NCI-H748 treated with DMSO at 0.1 percent for 48 hours (cell line): ENCODE measurements at places on chromosomes 4 and X.

- no peak for DNase-seq
Measured at GRCh38 chrX:1618689-1619088, 3.8 kb downstream of the ASMT start.

DNA sequence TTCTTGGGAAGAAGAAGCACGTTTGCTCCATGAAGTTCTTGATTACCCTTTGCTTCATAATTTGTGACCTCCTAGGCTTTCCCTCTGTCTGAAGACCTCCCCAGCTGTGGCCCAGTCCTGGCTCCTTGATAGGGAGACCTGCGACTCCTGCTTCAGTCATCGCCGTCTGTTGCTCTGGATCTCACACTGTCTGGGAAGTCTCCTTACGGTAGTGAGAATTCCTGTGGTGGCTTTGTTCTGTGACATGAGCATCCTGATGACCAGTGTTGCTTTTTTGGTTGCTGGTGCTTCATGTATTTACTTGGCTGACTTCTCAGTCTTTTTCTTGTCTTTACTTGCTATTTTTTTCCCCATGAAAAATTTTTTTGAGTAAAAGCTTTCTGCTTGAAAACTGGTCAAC lies 44.2 kb downstream of the JADE1 start:
- DNase-seq, result no peak

DNA sequence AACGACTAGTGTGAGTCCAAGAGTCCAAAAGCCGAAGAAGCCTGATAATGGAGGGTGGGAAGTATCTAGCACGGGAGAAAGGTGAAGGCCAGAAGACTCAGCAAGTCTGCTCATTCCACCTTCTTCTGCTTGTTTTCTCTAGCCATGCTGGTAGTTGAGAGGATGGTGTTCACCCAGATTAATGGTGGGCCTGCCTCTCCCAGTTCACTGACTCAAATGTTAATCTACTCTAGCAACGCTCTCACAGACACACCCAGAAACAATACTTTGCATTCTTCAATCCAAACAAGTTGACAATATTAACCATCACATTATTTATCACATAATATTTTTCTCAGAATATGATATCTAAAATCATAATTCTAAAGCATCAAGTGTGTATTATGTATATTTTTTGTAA lies 1055.1 kb upstream of the PCDH10 start:
- no peak for DNase-seq

GRCh38 chr4:157115613-157116335 lies 39.8 kb downstream of the GLRB start:
- no peak for DNase-seq

- no peak for DNase-seq
Measured at GRCh38 chrX:105753411-105753810, 68.9 kb upstream of the NRK start.

GRCh38 chrX:77404419-77404818 lies 42.8 kb upstream of the FGF16 start:
- DNase-seq, result no peak
